ENCODE measurements at places on chromosomes 11 and 22.
A peak's percentile ranks its signal among the peaks of the same experiment; 100 is the strongest.

- no peak for DNase-seq
Measured at GRCh38 chr11:128388206-128388815, 199.0 kb downstream of the ETS1 start.

DNA sequence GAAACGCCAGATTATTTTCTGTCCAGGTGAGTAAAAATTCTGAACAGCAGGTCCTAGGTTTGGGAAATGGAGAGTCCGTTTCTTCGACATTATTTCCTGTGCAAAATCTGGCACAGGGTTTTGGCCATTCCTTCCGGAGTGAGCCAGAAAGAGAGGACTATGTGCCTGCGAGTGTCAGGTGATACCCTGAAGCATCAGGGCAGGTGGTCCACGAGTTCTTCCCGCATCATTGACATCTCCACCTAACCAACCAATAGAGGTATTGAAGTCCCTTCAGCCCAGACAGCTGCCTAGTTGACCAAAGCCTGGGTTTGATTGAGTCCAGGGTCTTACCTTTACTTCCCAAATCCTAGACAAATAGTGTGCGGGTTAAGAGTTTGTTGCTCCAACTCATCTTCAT is 808 bp downstream of the SNAP29 start:
- DNase-seq, result peak; percentile 16

DNA sequence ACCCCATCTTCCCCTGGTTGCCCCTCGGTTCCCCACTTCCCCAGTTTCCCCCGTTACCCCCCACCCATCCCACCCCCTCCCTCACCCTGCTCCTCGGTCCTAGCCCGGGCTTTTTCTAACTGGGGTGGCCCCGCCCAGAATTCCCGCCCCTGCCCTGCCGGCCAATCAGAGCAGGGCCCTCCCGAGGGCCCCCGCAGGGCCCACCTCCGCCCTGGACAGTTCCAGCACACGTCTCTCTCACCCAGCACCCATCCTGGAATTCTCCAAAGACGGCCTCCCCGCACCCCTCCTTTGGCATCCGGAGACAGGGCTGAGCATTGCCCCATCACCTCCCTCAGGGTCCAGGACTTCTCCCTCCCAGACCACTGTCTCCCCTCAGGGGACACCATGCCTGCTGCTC is at the start of gene H19:
TSS of gene H19 (minus strand) at position 88 of the 400 bp plus-strand sequence.
- no peak for DNase-seq

- DNase-seq, result peak; percentile 92
Measured at GRCh38 chr22:25447067-25447685, 117.3 kb upstream of the GRK3 start.

- no peak for DNase-seq
Measured at GRCh38 chr11:130435671-130436070, 7.3 kb upstream of the ADAMTS8 start.

GRCh38 chr11:35003186-35003585 is 86.8 kb downstream of the PDHX start:
- no peak for DNase-seq

DNA sequence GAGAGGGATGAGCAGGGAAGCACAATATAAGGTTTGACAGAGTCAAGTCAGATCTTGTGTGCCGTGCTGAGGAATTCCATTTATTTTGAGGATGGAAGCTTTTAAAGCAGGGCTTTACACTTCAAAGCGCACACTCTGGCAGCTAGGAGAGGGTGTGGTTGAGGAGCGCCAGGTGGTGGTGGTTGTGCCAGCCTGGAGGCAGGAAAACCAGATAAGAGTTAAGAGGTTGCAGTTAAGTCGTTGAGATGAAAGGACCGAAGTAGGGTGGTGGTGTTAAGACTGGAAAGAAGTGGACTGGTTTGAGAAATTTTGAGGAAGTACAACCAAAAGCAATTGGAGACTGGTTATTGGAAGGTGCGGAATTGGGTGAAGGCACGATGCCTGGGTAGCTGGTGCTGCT is 231.6 kb upstream of the TBCEL start:
- no peak for DNase-seq

Measured in muscle of leg (tissue), 16 donors.